ENCODE measurements at places on chromosomes 3 and 15.

GRCh38 chr3:189053322-189053721 lies 118.4 kb upstream of the TPRG1 start:
- DNase-seq: no peak

GRCh38 chr15:31609258-31609681 lies 282.6 kb downstream of the KLF13 start:
- DNase-seq: no peak

DNA sequence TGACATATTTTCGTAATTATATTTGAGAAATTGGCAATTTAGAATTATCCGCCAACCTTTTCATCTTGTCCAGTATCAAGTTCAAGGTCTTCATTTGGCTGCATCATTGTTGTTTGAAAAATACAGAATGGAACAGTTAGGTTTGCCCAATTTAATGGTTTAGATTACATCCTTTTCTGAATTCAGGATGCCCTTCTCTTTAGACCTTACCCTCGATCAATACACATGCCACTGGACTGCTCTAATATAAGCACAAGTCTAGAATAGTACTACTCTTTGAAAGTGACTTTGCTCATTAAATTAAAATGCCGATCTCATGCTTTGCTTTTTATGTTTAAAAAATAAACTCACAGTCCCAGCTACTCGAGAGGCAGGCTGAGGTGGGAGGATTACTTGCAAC lies 44.5 kb downstream of the PXK start:
- no peak for DNase-seq

DNA sequence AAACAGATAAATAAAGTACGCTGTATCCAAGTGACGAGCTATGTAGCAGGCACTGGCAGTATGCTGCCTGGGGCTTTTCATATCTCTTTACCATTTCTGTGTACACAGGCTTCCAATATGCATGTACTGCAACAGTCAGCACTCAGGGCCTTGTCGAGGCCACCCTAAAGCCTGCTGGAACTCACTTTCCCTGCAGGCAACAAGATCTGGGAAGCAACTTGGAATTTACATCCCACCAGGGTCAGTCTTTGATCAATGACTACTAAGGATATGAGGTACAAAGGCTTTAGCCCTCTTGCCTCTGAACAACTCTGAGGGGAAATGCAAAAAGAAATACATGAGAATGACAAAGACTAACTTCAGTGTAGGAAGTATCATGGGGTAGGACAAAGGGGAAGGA lies 101.8 kb upstream of the ARL6 start:
- DNase-seq: no peak

GRCh38 chr3:66299891-66300290 lies 79.1 kb downstream of the SLC25A26 start:
- no peak for DNase-seq

- peak; percentile 25 for DNase-seq
Measured at GRCh38 chr3:142888481-142889211, at the start of gene PCOLCE2. PCOLCE2 (minus strand) TSS chr3:142889083; CDS start chr3:142888896, 187 bp downstream.

- no peak for DNase-seq
Measured at GRCh38 chr3:25679166-25679565, 14.5 kb upstream of the TOP2B start.

DNA sequence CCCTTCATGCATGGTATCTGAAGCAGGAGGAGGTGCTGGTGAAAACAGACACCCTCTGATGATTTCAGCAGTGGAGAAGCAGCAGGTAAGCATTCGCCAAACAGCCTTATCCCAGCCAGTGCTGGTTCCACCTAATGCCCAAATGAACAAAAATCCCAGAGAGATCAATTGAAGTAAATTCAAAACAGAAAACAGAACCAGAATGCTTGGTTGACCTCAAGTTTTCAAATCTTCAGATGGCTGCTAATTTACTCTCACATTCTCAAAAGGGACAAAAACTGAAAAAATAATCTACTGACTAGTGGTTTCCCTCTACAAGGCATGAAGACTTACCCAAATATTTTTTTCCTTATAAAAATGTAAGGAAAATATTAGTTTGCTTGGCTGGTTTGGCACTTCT lies 87.0 kb upstream of the MYO5C start:
- DNase-seq: no peak

All from astrocyte of the spinal cord (primary cell).